Glomerular endothelial cell (primary cell): ENCODE measurements at places on chromosomes 12 and 14.

- no peak for DNase-seq
Measured at GRCh38 chr12:109847142-109847735, 14.0 kb upstream of the TRPV4 start.

GRCh38 chr12:129827866-129828384 is 75.9 kb downstream of the TMEM132D start:
- no peak for DNase-seq

GRCh38 chr12:131131077-131131807 is 177.5 kb downstream of the ADGRD1 start:
- no peak for DNase-seq

- DNase-seq = no peak
Measured at GRCh38 chr12:5456030-5456429, 24.1 kb downstream of the NTF3 start.

GRCh38 chr14:70289138-70289537 is 70.3 kb downstream of the COX16 start:
- no peak for DNase-seq

DNA sequence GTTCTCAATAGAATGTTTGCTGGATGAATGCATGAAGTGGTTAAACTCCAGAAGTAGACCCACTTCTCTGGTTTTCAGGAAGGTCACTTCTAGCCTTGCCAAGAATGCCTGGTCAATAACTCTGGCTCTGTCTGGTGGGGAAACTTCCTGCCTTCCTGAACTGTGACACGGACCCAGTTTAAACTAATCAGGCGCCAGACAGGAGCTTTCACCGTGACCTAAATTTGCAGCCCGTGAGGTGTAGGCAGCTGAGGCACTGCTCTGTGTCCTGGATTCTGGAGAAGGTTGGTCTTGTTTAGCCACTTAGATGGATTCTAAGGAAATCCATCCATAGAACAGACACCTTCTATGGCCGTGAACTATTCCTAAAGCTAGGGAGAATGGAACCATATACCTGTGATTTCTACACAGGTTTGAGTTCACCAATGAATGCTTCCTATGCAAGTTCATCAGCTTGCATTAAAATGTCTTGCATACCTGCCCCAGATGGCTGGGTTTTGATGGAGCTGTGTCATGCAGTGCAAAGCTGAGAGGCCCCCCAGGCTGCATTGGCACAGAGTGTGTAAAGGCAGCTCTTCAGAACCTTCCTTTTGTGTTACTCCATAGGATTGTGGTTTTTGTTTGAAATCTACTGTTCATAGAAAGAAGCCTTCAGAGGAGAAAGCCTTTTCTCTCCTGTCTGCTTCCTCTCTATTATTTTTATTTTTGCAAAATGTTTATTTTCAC is 4.4 kb downstream of the CHST11 start:
- DNase-seq = no peak

DNA sequence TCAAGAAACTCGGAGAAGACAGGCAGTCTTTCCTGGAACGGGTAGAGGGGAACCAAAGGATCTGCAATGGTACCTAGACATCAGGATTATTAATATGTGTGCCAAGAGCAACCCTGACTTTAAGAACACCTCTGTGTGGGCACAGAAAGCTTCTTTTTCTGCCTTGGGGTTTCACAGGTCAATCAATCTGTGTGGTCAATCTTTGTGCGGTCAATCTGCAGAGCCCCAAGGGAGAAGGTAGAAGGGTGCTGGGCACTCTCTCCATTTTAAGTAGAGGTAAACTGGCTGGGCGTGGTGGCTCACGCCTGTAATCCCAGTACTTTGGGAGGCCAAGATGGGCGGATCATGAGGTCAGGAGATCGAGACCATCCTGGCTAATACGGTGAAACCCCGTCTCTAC is 100.7 kb downstream of the ARF6 start:
- DNase-seq = no peak

- peak; percentile 25 for DNase-seq
Measured at GRCh38 chr14:83975841-83976770, 1553.8 kb upstream of the FLRT2 start.

DNA sequence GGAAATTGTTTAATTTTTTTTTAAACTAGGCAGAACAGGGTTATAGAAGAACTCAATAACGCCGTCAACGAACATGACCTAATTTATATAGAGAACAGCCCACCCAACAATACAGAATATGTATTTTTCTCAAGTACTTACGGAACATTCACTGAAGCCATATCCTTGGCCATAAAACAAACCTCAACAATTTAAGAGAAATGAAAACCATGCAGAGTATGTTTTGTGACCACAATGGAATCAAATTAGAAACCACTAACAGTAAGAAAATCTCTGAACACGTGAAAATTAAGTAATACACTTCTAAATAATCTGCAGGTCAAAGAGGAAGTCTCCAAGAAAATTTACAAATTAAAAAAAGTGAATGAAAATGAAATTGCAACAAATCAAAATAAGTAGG is 9.4 kb downstream of the SART3 start:
- DNase-seq = no peak

- no peak for DNase-seq
Measured at GRCh38 chr12:89829434-89829975, 120.9 kb upstream of the ATP2B1 start.

GRCh38 chr12:79006306-79006705 is 141.7 kb downstream of the SYT1 start:
- DNase-seq = no peak

DNA sequence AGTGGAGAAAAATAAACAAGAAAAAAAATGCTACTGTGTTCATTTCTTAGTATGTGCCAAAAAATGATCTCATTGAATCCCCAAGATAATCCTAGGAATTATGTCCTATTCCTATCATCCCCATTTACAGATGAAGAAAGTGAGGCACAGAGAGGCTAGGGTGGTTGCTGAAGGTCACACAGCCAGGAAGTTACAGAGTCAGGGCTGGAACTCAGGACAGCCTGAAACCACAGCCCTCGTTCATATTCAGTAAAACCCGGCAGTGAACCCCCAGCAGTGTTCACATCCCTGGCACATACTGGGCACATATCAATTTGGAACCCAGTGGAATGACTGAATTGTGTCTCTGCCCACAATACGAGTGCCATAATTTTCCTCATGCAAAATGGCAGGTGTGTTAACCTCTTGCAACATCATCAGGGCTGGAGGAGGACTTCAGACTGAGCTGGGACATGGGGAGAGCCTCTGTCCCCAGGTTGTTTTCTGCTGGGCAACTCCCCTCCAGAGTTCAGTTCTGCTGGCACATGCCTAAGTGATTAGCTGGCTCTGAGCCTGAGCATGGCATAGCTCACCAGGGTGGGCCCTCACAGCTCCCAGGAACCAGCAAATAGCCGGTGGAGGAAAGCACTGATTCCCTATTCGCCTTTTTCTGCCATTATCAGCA is 2.0 kb upstream of the PPP1CC start:
- DNase-seq = no peak

- DNase-seq = no peak
Measured at GRCh38 chr14:56379956-56380355, 199.6 kb upstream of the TMEM260 start.

- DNase-seq = no peak
Measured at GRCh38 chr12:88834226-88834625, 254.0 kb upstream of the KITLG start.

GRCh38 chr12:14157088-14157747 is 175.8 kb upstream of the GRIN2B start:
- DNase-seq = no peak

DNA sequence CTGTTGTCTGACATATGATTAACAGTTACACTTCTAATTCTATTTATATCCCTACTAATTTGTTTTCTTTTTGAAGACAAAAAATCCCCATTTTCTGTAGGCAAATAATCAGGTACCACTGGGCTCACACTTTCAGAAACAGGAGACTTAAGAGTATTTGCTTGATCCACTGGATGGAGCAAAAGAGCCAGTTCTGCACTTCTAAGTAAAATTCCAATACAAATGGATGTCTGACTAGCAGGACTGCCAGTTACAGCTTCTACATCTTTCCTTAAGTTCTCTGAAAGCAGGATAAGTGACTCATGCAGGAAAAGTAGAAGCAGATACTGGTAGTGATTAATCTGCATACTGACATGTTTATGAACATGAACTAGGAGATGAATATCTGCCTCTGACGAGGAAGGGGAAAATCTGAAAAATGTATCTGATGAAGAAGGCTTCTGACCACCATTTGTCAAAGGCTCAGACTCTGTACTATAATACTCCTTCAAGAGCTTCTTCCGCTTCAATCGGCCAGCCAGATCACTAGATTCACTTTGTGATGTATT is 73.8 kb upstream of the ANKS1B start:
- peak; percentile 90 for DNase-seq

DNA sequence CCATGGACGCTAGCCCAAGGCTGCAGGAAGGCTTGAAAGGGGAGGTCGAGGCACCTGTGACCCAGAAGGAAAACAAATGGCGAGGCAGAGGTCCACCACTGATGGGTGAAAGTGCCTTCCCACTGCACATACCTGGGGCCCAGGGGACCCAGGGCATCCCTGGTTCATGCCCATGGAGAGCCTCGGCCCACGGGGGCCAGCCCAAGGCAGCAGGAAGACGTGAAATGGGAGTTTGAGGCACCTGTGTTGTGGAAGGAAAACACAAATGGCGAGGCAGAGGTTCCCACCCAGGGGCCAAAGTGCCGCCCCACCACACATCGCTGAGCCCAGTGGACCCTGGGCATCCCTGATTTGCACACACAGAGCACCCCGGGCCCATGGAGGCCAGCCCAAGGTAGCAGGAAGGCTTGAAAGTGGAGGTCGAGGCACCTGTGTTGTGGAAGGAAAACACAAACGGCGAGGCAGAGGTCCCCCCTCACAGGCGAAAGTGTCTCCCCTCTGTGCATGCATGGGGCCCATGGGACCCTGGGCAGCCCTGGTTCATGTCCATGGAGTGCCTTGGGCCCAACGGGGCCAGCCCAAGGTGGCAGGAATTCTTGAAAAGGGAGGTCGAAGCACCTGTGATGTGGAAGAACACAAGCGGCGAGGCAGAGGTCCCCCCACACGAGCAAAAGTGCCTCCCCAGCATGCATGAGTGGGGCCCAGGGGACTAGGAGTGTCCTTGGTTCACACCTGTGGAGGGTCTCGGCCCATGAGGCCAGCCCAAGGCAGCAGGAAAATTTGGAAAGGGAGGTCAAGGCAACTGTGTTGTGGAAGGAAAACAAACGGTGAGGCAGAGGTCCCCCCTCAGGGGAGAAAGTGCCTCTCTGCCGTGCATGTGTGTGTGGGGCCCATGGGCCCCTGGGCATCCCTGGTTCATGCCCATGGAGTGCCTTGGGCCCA is 383.3 kb downstream of the ALG10 start:
- no peak for DNase-seq

GRCh38 chr14:81305743-81306142 is 85.0 kb upstream of the GTF2A1 start:
- no peak for DNase-seq

DNA sequence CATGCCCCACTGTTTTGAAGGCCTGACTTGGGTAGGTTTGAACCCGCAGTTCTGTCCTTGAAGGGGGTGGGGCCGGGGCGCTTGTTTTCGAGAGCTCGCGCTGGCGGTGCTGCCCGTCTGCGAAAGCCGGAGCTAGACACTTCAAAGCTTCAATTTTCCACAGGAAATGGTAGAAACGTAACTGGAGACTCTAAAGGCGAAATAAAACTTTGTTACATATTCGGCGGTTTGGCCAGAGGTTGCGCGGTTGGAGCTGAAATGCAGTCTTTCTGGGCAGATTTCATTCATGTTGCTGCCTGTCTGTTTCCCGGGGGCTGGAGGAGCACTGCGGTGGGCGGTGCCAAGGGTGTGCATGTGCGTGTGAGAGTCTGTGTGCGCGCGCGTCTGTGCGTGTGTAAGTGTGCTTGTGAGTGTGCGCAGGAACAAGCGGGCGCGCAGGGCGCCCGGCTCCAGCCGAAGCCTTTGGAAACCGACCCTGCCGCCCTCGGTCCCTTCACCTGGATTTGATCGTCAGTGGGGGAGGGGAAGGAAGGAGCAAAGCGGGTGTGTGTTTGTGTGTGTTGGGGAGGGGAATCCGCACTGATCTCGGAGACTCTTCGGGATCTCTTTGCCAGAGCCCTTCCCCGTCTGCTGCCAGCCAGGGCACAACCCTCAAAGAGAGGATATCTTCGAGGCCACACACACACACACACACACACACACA is 227.7 kb upstream of the CRY1 start:
- no peak for DNase-seq

DNA sequence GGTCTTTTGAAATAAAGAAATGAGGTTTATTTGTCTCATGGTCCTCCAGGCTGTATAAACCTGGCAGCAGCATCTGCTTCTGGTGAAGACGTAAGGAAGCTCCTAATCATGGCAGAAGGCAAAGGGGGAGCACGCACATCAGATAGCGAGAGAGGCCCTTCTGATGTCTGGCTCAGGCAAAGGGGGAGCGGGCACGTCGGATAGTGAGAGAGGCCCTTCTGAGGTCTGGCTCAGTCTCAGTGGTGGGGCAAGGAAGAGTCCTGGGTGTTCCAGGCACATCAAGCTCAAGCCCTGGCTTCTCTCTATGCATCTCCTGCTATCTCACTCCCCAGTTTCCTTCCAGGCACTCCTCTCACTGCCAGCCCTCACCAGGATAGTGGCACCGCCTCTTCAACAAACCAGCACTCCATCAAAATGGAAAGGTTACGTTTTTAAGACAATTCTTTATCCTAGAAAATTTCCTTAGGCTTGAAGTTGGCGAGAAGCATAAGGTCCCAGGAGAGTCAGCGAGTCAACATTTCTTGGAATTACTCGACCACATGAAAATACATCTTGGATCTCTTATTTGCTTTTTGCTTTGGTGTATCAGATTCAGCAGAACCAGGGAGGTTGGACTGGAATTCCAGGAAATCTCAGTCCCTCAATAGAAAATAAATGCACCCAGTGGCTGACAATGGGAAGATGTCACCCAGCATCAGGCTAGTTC is 189.6 kb upstream of the TMEM132C start:
- no peak for DNase-seq

GRCh38 chr12:25997201-25997963 is 38.9 kb downstream of the RASSF8 start:
- DNase-seq = peak; percentile 98

- DNase-seq = no peak
Measured at GRCh38 chr14:104096751-104097700, 11.5 kb downstream of the ASPG start.

DNA sequence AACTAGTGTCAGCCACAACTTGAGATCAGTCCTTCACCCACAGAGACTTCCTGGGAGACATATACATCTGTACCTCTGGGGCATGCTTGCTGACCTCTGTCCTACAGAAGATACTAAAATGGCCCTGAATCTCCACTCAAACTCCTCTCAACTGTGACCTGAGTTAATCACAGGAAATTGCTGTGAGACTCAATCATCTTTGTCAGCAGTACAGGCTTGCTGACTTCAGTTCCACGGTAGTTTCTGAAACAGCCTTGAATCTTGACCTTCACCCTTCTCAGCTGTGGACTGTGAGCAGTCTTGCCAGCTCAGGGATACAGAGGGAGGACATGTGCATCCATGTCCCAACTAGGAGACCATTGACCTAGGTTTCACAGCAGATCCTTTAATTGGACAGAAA is 1.4 kb upstream of the KLRC1 start:
- DNase-seq = no peak

GRCh38 chr14:75427482-75428229 is at the start of gene JDP2:
TSS of gene JDP2 (plus strand) at chr14:75428022. CDS start at chr14:75437921, 9,899 bp downstream.
- no peak for DNase-seq

DNA sequence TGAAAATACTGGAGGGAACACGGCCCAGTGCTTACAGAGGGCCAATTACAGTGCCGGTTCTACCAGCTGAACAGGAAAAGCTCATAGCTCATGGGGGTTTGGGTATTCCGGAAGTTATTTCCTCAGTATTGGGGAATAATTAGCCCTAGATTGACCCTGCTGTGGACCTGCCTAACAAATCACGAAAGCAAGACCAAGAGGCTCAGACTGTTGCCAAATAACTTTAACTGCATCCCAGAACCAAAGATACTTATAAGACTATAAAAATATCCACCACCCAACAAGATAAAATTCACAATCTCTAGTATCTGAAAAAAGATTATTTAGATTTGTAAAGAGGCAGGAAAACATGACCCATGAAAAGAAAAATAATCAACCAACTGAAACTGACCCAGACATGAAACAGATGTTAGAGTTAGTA is 8.0 kb upstream of the OR5AU1 start:
- no peak for DNase-seq
